ENCODE measurements at places on chromosomes 5 and 9.

- no peak for DNase-seq
Observed at GRCh38 chr5:110969502-110969901, 102.0 kb upstream of the TSLP start.

- no peak for DNase-seq
Observed at GRCh38 chr9:85516455-85516854, 225.3 kb downstream of the AGTPBP1 start.

- no peak for DNase-seq
Observed at GRCh38 chr5:37703841-37704241, 136.0 kb downstream of the GDNF start.

- DNase-seq, result no peak
Observed at GRCh38 chr5:152425083-152425482, 20.0 kb upstream of the NMUR2 start.

DNA sequence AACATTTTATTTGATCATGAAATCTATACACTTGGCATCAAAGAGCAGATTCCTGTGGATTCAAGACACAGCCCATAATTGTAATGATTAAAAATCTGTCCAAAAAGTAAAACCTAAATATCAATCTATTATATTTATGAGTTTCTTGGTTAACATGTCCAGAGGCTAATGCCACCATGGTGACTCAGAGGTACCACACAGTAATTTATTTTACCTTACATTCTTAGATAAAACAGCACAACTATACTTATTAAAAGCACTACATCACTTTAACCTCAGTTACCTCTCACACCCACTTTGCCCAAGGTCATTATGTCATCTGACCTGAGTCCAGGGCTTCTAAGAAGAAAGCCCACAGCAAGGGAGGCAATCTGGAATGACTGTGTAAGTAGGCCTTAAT is 519.2 kb downstream of the RASEF start:
- DNase-seq, result no peak

- no peak for DNase-seq
Observed at GRCh38 chr9:108436448-108436847, 419.3 kb downstream of the ACTL7B start.

- DNase-seq, result no peak
Observed at GRCh38 chr5:164233791-164234190, 728.4 kb downstream of the MAT2B start.

DNA sequence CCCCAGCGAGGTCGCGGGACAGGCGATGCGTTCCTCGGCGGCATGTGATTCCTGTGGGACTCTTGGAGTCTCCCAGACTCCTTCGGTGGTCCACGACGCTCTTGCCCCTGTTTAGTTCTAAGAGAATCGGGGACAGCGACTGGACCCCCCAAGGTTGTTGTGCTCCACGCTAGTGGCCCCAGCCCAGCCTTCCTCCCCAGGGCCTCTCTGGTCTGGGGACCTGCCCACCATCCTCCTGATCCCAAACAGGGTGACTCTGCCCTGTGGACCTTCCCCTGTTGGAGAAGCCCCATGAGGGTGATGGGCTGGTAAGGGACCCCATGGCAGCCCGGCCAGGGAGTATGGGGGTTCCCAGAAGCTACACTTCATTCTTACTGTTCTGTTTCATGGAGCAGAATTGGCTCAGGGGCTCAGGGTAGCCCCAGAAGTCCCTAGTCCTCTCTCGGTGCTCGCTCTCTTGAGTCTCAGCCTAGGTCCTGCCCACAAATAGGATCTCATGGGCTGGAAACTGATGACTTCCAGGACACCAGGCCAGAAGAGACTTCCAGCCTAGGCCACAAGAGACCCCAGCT is 880 bp downstream of the CARD19 start:
- peak; percentile 60 for DNase-seq

DNA sequence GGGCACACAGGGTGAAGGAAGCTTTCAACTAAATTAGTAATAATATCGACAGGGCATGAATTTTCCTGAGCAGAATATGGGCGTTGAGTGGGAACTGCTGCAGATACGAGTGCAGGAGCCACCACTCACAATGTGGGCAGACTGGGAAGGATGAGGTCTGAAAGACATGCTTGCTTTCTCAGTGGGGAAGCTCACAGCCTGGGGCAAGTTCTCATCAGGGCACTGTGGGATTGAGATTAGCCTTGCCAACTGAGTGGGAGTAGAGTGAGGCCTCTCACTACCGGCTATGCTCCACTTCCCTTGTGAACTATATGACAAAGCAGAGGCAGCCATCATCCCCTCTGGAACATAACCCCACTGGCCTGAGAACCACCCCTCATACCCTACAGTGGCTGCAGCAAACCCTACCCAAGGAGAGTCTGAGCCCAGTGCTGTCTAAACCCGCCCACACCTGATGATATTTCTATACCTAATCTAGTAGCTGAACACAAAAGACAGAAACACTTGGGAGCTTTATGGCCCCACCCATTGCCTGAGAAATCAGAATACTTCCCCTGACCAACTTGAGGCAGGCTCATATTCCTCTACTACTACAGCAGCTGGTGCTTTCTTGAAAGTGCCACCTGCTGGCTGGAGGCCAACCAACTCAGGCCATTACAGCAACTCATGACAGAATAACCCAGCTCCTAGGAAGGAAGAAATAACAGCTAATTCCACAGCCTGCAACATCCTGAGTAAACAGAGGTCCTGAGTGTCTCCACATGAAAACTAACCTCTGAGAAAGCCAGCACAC is 173.7 kb upstream of the SPEF2 start:
- peak; percentile 16 for DNase-seq

- DNase-seq, result no peak
Observed at GRCh38 chr5:84790406-84790805, 405.7 kb upstream of the EDIL3 start.

- no peak for DNase-seq
Observed at GRCh38 chr9:126347911-126348760, 21.5 kb downstream of the MVB12B start.

DNA sequence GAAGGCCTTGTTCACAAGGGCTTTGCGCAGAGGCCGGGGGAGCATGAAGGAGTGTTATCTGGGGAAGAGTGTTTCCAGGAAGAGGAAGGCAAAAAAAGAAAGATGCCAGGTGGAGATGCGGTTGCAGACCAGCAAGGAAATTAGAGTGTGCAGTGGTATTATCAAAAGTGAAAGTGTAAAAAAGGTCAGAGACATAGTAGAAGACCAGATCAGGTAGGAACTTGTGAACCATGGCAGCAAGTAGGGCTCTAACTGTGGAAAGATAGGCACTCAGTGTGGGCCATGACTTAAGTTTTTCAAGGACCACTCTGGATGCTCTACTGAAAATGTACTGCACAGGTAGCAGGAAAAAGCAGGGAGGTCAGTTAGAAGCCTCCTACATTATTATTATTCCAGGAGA is 90.1 kb upstream of the SPOCK1 start:
- DNase-seq, result no peak

GRCh38 chr5:79285833-79286232 is 49.9 kb downstream of the JMY start:
- no peak for DNase-seq

DNA sequence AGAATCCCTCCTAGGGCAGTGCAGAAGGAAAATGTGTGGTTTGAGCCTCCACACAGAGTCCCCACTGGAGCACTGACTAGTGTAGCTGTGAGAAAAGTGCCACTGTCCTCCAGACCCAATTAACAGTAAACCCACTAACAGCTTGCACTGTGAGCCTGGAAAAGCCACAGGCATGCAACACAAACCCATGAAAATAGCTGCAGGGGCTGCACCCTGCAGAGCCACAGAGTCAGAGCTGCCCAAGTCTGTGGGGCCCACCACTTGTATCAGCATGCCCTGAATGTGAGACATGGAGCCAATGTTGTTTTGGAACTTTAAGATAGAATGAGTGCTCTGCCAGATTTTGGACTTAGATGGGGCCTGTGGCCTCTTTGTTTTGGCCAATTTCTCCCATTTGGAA is 119.8 kb upstream of the CDH9 start:
- DNase-seq, result no peak

- no peak for DNase-seq
Observed at GRCh38 chr5:180287404-180287803, 4.5 kb downstream of the MAPK9 start.

GRCh38 chr9:26067608-26068007 is 389.4 kb upstream of the TUSC1 start:
- no peak for DNase-seq

- no peak for DNase-seq
Observed at GRCh38 chr9:132135456-132135855, 26.4 kb upstream of the NTNG2 start.

GRCh38 chr5:126400621-126401251 is 22.5 kb upstream of the GRAMD2B start:
- DNase-seq, result no peak

DNA sequence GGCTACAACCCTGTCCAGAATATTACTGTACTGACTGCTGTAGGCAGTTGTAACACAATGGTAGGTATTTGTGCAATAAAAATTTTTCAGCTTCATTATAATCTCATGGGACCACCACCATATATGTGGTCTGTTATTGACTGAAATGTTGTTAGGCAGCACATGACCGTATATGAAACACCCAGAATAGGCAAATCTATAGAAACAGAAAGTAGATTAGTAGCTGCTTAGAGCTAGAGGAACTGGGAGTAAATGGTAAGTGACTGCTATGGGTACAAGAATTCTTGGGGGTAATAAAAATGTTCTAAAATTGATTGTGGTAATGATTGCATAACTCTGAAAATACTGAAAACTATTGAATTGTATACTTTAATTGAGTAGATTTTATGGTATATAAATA is 185.7 kb downstream of the ESM1 start:
- DNase-seq, result no peak

GRCh38 chr9:76218117-76218885 is 175.9 kb downstream of the RFK start:
- DNase-seq, result no peak

DNA sequence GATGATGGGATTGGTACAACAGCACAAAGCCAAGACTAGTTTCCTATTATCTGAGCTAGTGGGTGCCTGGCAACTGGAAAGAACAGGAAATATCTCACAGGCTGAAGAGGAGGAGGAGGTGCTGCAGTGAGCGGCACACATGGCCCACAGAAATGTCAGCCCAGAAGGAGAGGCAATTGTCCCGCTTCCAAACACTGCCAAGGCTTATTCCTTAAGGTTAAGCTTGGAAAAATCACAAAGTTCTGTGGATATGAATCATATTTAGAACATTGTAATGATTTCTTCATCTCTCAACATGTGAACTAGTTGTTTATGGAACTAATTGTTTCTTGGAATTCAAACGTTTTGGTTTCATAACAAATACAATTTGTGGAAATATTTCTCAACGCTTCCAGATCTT is 1019.5 kb upstream of the SEMA6A start:
- no peak for DNase-seq

DNA sequence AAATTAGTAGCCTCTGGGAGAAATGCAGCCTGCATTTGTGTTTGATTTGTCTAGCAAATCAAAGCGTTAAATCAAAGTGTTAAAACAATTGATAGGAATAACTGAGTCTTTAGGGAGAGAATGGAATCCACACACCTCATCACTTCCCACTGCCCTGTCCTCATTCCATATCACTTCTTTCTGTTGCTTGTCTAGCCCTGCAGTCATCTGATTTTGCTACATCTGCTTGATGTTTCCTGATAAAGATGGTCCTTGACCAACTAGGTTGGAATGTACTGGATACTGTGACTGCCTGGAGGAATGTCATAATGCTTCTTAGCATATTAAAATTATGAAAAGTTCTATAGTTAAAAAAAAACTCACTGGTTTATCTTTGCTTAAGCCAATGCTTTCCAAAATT is 119.9 kb downstream of the DOCK2 start:
- DNase-seq, result no peak

DNA sequence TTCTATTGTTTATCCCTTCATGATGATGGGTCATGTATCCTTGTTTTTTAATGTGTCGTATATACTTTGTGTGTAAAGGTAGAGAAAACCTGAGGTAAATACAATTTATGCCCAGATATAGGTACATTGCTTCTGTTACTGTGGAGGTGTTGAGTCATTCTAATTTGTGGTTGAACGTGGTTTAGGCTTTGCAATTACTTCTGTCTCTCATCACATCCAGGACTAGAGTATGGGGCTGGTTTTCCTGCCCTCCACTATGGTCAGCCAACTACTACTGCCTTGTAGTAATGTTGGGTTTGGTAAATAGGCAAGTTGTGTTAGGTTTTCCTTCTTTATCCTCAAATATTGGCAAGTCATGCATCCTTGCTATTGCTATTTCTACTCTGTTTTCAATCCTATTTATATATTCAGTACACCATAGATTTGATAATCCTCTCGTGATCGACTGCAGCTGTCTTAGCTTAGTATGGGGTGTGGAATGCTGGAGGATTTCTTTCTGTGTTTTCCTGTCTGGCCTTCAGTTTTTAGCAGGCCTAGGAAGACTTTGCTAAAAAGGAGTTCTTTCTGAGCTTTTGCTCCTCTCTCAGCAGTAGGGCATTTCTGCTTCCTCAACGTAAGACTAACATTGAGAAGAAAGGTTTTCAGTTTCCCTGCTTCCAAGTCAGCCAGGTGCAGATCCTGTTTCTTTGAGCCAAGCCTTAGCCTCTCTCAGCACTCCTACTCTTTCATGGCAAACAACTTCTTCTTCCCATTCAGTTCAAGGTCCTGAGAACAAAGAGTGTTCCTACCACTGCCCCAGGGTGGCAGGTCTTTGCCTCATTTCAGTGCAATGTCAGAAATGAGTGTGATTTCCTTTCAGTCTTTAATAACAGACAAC is 844.4 kb upstream of the CDH18 start:
- no peak for DNase-seq

- DNase-seq, result no peak
Observed at GRCh38 chr5:175680463-175680862, 22.6 kb downstream of the HRH2 start.

GRCh38 chr5:17396247-17396646 is 101.8 kb upstream of the TAF11L2 start:
- no peak for DNase-seq

- DNase-seq, result no peak
Observed at GRCh38 chr5:87152886-87153285, 114.8 kb upstream of the RASA1 start.

DNA sequence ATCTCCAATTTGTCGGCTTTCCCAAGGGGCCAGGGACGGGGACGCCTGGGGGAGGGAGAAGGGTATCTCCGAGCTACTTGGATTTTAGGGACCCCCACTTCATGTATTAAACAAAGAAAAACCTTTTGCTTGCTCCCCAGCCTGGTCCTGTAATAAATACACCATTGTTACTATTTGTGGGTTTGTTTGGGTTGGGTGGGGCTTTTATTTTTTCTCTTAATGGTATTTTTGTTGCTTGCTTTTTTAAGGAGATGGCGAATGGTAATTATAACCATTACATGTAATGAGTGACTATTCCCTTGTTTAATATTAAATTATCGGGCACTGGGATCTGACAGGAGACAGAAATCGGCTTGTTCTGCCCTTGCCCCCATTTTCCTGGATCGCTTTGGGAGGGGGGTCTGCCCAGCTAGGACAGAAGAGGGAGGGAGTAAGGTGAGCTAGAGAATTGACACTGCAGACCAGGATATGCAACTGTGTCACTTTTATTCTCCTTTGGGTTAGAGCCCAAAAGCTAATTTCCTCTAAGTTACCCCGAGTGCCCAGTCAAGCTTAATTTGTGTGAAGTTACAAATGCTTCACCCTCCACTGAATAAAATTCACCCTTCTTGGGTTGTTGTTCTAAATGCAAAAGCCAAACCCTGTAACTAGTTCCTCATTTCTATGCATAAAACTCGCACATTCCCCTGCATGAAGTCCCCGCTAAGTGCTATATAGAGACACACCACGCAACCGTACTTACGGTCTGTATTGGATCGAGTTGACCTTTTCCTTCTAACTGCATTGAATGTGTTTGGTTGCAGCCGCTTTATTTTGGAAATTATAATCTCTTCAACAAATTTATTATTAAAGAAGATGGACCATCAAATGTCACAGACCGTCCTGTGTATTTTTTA is 1.6 kb upstream of the ZNF608 start:
- no peak for DNase-seq
